ENCODE measurements at places on chromosomes 11 and 22.

DNA sequence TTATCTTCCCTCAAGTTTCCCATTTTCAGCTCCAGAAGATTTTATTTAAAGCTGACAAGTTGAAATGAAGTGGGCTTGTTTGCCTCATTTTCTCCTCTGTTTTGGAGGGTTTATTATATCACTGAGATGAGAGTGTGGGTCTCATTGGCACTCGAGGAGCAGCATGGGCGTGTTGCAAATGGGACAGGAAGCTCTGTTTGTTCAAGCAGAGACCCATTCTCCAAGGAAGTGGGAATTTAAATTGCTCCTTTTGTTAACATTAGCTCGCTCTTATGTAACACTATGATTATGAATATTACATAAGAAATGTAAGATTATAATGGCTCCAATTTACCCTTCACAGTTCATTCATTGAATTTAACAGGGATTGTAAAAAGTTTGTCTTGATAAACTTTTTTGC lies 317.7 kb upstream of the CTSC start:
- no peak for DNase-seq

DNA sequence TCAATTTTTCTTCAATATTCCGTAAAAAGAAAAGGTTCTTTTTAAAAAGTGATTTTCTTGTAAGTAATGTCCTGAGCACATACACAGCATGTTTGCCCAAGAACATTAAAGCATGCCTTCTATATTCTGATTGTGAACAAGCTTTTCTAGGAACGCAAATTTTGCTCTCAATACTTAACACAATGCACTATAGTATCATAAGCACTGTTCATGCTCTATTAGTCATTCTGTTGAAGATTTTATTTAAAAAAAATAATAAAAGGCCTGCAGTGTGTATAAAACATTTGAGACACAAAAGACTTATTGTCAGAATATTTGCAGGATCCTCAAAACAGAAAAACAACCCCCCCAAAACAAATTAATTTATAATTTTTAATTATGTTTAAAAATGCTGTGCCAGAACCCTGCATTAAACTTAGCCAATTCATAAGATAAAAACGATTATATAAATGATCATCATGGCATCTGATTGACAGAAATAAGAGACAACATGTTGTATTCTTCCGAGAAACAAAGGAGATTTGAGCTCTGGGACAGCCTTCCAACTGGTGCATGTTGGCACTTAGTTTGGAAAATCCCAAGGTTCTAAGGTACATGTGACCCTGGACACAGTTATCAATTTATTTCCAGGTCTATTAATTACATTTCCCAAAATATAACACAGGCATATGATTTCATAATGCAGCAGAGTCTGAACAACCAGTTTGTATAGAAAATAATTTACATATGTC lies 13.1 kb downstream of the MTMR2 start:
- no peak for DNase-seq

DNA sequence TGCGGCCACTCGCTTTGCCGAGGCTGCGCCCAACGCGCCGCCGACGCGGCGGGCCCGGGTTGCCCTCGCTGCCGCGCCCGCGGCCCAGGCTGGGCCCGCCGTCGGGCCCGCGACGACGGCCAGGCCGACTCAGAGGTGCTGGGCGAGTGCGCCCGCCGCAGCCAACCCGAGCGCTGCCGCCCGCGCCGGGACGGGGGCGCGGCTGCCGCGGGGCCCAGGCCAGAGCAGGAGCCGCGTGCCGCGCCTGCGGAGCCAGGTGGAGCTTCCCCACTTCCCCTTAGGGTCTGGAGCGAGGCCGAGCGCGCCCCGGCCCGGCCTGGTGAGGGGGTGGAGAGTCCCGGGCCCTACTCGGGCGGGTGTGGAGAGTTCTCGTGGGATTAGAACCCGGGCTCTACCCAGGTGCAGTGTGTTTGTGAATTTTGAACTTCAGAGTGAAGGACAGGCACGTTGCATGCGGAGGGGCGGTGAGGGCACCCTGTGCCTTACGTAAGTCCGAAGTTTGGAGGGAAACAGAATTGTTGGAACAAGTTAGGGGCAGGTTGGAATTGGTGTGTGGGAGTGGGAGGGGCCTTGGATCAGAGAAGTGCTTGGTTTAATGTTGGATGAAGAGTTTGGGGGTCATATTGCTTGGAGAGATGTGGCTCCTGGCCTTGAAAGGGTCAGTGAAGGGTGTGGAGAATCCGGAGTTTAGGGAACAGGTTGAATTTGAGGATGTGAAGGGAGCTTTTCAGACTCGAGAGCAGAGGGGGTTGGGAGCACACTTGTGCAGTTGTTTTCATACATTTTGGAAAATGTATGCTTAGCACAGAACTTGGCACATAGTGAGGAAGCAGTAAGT lies 697 bp downstream of the RNF169 start:
- peak; percentile 68 for DNase-seq

DNA sequence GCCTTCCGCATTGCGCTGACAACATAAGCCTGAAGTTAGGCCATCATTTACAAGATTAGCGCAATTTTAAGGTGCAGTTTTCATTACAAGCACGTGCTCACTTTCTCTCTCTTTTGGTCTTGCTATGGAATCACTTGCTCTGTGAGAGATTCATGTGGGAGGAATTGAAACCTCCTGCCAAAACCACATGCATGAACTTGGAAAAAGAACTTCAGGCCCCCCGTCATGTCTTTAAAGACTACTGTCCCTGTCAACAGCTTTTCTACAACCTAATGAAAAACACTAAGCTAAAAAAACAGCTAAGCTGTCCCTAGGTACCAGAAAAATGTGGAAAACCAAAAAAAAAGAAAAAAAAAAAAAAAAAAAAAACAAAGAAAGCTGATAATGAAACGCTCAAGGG lies 1707.6 kb upstream of the RAG2 start:
- DNase-seq, result no peak

DNA sequence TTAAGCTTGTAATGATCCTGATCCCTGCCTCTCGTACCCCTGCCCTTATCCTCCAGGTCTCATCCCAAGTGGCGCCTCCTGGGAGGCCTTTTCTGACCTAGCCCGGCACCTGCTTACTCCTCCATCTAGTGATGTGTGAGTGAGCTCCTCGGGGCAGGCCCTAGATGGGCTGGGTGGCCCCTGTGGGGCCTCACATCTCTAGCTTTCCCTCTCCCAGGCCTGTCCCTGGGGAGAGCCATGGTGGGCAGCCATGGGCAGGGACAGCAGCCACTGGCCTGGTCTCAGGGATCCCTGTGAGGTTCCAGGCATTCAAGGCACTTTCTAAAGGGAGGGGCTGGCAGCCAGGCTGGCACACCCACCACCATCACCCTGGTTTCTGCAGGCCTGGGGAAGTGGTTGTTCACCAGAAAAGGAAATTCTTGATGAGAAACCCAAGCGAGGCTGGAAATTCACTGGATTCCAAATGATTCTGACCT lies 27.9 kb downstream of the GNAZ start:
- no peak for DNase-seq

DNA sequence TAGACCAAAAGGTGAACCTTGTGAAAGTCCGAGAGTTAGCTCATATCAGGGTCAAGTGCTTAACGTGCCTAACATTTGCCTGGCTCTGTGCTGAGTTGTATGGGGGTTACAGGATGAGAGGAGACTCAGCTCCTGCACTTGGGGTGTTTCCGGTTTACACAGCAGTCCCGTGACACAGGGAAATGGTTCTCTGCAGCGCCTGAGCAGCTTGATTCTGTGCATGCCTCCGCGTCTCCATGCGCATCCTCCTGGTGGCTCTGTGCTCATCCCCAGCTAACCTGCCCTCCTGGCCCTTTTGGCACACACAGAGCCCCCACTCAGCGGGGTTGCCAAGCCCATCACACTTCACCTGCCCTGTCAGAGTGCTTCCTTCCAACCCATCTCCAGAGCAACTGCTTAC lies 238.3 kb upstream of the TBCEL start:
- DNase-seq, result no peak

- DNase-seq, result no peak
These were observed 14.6 kb upstream of the P2RY6 start for GRCh38 chr11:73257342-73258103.

DNA sequence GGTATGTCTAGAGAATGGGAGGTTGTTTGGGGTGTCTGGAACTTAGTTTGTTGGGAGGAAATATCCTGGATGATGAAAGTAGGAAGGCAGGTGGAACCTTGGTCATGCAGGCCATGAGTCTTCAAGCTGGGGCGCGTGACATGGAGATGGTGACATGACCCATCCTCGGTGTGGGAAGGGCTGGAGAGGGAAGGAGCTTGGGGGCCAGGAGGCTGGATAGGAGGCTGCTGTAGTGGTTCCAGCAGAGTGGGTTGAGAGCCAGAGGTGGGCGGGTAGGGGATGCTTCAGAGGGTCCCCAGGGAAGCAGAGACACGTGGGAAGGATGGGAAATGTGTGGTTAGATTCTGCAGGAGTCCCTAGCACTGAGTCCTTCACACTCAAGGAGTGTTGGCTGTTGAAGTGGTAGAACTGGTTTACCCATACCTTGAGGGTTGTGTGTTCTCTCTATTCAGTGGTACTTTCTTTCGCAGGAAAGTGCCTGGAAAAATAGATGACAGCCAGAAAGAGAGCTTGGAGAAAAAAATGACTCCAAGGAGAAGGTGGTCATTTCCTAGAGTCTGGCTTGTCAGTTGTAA lies 56.8 kb downstream of the LDLRAD3 start:
- no peak for DNase-seq

GRCh38 chr11:71248656-71249055 lies 3.7 kb downstream of the SHANK2 start:
- no peak for DNase-seq

- DNase-seq, result peak; percentile 94
These were observed 2.5 kb downstream of the MTA2 start for GRCh38 chr11:62599069-62599696.

- no peak for DNase-seq
These were observed 29.2 kb downstream of the DDIAS start for GRCh38 chr11:82930734-82931133.

DNA sequence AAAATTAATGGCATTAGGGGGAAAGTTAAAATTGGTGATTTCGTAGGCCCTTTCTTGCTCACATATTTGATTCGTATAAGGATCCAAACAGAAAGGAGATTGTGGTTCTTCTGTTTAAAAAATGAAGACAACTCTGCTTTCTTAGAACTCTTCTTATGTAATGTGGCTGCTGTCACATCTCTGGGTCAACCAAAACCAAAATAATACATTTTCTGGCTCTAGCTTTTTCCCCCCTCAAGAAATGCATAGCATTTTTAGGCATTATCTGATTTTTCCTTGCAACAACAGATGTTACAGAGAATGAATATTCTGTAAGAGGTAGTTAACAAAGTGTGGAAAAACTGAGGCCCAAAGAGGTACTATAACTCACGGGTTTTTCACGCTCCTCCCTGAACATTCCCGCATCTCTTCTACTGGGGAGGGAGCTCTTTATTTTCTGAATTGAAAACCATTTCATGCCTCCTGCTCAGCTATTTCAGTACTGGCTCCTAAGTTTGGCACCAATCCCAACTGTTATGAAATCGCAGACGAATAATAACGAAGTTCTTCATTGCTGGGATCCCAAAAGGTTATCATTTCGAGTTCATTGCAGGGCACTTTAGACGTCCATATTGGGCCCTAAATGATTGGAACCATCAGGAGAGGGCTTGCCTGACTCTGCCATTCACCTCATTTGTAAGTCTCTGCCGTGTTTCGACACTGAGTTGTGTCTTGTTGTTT lies 17.1 kb downstream of the GRAP2 start:
- DNase-seq, result no peak

GRCh38 chr22:45181240-45181639 lies 17.5 kb downstream of the NUP50 start:
- no peak for DNase-seq

GRCh38 chr11:103541186-103541795 lies 432.1 kb downstream of the DYNC2H1 start:
- no peak for DNase-seq

- no peak for DNase-seq
These were observed 9.1 kb upstream of the CCDC81 start for GRCh38 chr11:86365546-86365945.

DNA sequence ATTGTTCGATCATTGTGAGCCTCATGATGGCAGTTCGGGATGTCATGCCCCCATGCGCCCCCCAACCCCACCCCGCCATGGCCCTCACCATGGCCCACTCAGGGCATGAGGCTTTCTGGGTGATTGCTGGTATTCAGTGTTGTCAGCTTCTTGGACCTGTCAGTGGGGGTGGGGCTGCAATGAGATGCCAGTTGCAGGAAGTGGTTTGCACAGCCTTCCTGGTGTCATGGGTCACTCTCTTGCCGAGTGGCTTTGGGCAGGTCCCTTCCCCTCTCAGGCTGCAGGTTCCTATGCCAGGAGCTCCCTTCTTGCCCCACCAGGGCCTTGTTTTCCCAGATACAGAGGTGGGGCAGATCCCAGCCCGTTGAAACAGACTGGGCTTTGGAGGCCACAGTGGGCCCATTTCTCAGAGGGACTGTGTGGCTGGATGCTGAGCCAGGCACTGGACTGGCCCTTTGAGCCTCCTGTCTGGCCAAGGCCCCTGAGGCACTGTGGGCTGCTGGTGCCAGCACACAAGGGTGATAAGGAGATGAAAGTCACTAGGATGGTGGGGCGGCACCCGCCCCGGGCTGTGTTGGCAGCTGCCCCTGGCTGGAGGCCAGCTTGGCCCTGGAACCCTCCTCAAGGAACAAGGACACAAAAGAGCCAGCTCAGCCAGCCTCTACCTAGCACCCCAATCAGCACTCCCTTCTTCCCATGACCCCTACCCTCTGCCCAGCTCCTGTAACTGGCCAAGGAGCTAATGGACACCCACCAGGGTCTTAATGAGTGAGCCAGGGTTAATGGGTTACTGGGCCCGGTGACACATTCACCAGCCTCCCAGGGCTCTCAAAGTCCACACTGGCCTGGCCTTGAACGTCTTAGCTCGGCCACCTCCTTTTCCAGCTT lies 1.5 kb upstream of the GGT1 start:
- DNase-seq, result peak; percentile 66

- no peak for DNase-seq
These were observed 279.0 kb downstream of the TBC1D22A start for GRCh38 chr22:47041271-47042115.

DNA sequence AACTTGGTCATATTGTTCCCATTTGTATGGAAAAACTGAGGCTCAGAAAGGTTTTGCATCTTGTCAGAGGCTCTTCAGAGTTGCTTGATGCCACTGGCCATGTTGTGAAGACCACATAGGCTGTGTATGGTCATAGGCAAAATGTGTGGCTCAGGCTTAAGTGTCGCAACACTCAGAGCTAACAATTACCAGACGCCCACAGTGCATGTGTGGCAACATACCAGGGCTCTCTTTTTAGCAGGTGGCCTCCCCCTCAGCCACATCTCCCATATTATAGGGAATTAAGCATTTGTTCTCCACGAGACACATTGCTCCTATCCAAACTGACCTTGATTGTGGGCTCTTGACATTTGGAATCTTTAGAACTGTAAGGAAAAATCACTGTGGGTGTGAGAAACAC lies 802.5 kb downstream of the DLG2 start:
- DNase-seq, result no peak

DNA sequence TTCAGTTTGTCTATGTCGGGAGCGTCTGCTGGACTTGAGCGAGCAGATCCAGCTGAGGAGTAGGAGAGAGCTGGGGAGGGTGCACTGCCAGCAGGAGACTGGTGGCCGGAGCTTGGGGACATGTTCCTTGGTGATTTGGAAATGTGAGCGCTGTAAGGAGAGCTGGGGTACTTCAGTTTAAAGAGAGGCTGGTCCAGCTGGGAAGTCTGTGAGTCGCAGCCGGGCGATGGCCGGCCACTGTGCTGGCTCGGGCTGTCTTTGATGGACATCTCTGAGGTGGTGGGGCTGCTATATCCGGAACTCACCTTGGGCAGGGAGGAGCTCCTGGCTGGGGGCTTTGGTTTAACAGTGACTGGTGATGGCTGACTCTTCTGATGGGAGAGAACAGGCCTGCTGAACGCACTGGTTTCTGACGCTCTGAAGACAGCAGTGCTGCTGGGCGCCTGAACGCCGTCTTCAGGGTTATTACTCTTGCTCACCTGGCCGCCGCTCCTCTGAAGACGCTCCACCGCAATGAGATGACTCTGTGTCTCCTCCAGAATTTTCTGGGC lies 63.6 kb upstream of the PITPNB start:
- no peak for DNase-seq
